ENCODE measurements at places on chromosomes 1 and 21.
A peak's percentile ranks its signal among the peaks of the same experiment; 100 is the strongest.

DNA sequence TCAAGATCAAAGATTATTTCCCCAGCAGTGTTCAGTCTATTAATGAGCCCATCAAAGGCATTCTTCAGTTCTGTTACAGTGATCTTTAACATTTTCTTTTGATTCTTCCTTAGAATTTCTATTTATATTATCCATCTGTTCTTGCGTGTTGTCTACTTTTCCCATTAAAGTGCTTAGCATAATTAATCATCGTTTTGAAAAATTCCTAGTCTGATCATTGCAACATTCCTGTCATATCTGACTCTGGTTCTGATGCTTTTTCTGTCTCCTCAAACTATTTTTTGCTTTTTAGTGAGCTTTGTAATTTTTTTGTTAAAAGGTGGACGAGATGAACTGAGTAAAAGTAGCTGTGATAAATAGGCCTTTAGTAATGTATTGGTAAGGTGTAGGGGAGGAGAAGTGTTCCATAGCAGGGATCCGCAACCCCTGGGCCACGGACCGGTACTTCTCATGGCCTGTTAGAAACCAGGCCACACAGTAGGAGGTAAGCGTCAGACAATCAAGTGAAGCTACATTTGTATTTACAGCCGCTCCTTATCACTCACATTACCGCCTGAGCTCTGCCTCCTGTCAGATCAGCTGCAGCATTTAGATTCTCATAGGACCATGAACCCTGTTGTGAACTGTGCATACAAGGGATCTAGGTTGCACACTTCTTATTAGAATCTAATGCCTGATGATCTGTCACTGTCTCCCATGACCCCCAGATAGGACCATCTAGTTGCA is 163.3 kb downstream of the PIK3R3 start:
- DNase-seq, result no peak

- no peak for DNase-seq
Observed at GRCh38 chr1:225470211-225471108, 42.6 kb upstream of the LBR start.

- no peak for DNase-seq
Observed at GRCh38 chr1:19273106-19273843, 15.3 kb downstream of the AKR7A3 start.

- no peak for DNase-seq
Observed at GRCh38 chr1:93567255-93567918, 114.2 kb downstream of the BCAR3 start.

DNA sequence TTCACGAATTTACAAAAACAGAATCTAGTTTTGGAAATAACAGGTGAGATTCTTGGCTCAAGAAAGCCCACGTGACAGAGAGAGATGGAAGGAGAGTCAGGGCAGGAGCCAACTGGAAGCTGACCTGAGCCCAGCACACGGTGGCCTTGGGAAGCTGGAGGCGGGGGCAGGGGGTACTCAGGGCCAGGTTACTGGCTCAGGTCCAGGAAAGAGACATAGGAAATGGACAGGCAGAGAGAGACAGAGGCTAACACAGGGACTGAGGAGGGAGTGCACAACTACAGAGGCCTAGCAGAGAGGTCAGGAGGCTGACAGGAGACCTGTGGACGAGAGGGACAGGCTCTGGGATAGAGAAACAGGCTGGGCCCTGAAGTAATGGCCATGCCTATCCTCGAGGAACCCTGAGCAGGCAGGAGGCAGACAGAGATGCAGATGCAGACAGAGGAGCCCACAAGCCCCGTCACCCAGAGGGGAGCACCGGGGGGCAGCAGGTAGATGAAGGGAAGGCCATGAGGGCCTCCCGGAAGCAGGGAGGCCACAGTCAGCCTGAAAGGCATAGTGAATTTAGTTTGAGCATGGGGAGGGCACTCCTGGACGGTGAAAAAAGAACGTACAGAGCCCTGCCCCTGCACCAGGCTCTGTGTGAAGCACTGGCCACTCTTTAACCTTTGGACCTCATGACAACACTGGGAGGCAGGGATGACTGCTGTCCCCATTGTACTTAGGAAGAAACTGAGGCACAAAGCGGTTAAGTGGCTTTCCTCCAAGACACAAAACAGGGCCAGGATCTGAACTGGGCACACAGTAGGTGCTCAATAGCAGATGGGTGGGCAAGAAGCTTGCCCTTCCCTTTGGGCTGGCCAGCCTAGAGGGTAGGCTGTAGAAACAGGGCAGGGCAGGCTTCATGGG is 230.1 kb downstream of the TRABD2B start:
- no peak for DNase-seq

DNA sequence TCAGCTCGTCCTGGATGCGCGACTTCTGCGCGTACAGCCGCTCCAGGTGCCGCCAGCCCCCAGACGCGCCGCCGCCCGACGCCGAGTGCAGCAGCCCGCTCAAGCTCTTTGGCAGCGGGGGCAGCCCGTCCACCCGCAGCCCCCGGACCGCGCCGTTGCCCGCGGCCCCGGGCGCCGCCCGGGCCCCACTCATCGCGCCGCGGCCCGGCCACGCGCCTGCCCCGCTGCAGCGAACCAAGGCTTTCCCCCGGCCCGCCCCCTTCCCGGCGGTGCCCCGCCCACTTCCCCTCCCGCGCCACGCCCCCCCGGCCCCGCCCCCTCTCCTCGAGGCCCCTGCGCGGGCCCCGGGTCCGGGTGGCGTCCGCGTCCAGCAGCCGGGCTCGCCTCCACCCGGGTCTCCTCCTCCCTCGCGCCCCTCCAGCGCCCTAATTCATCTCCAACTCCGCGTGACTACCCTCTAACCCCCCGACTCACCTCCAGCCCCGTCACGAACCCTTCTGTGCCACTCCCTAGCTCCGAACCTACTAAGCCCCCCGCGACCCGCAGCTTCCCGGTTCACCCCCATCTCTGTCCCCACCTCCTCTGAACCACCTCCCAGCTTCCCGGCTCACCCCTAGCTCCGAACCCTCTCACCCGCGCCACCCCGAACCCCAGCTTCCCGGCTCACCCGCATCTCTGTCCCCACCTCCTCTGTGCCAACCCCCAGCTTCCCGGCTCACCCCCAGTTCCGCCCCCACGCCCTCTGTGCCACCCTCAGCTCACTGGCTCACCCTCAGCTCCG is at the start of gene FAM89A:
Gene FAM89A, minus strand, starts transcription at position 236 of the 781 bp plus-strand sequence. Its CDS starts 43 bp downstream, at position 193.
- DNase-seq, result peak; percentile 71

DNA sequence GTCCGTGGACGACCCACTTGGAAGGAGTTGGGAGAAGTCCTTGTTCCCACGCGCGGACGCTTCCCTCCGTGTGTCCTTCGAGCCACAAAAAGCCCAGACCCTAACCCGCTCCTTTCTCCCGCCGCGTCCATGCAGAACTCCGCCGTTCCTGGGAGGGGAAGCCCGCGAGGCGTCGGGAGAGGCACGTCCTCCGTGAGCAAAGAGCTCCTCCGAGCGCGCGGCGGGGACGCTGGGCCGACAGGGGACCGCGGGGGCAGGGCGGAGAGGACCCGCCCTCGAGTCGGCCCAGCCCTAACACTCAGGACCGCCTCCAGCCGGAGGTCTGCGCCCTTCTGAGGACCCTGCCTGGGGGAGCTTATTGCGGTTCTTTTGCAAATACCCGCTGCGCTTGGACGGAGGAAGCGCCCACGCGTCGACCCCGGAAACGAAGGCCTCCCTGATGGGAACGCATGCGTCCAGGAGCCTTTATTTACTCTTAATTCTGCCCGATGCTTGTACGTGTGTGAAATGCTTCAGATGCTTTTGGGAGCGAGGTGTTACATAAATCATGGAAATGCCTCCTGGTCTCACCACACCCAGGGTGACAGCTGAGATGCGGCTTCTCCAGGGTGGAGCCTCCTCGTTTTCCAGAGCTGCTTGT is 32.4 kb downstream of the PRMT2 start:
- DNase-seq, result no peak

GRCh38 chr1:150813028-150813707 is 5.1 kb upstream of the CTSK start:
- DNase-seq, result peak; percentile 25
